ENCODE measurements at places on chromosomes 16 and 17.

GRCh38 chr17:36593656-36594316 lies 2.1 kb downstream of the DHRS11 start:
- DNase-seq, result no peak

- DNase-seq, result no peak
These were observed 17.4 kb downstream of the CA4 start for GRCh38 chr17:60167065-60167741.

DNA sequence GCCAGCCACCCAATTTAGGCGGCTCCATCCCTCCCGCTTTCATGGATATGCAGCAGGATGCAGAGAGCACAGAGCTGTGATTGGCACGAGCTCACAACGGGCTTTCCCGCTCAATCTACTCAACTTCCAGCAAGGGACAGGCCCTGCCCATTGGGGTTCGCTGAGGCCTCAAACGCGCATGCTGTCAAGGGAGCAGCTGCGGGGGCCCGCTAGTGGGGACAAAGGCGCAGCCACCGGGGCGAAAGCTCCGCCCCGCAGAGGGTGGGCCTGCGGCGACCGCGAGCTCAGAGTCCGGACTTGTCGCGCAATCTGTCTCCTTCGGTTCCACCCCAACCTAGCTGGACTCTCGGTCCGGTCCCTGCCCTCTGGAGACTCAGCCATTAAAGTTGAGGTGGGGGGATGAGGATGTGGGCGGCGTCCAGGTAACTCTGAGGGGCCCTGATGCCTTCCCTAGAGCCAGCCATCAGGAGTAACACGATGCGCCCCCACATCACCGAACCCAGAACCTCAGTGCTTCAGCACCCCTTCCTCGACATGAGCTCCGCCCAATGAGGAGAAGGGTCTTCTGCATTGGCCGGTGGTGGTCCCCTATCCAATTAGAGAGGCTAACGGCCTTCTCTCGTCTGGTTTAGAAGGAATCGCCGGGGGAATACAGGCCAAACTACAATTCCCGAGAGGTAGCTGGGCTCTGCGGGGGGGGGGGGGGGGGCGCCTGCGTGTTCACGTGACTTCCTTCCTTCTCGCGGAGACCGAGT lies 489 bp upstream of the NFATC3 start:
- peak; percentile 73 for DNase-seq

GRCh38 chr16:25066747-25067631 lies 44.6 kb upstream of the LCMT1 start:
- no peak for DNase-seq

- DNase-seq, result peak; percentile 49
These were observed 54.3 kb upstream of the MED13 start for GRCh38 chr17:62119373-62119772.

DNA sequence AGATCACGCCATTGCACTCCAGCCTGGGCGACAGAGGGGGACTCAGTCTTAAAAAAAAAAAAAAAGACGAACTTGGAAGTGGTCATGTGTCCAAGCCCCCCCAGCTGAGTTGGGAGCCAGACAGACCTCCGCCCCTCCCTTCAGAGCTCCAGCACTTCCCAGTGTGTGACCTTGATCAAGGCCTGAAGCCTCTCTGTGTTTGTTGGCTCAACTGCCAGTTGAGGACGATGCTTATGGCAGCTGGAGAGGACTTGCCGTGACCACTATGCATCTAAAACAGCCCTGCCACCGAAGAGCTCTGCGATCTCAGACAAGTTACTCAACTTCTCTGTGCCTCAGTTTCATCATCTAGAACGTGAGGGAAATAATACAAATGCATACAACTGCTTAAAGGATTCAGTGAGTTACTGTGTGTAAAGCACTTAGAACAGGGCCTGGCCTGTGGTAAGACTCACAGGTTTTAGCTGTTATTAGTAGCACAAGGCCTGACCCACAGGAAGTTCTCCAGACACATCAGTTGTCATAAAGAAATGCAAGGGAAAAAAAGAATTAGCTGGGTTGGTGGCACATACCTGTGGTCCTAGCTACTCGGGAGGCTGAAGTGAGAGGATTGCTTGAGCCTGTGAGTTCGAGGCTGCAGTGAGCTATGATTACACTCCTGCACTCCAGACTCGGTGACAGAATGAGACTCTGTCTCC lies 7.0 kb upstream of the IL27 start:
- no peak for DNase-seq

DNA sequence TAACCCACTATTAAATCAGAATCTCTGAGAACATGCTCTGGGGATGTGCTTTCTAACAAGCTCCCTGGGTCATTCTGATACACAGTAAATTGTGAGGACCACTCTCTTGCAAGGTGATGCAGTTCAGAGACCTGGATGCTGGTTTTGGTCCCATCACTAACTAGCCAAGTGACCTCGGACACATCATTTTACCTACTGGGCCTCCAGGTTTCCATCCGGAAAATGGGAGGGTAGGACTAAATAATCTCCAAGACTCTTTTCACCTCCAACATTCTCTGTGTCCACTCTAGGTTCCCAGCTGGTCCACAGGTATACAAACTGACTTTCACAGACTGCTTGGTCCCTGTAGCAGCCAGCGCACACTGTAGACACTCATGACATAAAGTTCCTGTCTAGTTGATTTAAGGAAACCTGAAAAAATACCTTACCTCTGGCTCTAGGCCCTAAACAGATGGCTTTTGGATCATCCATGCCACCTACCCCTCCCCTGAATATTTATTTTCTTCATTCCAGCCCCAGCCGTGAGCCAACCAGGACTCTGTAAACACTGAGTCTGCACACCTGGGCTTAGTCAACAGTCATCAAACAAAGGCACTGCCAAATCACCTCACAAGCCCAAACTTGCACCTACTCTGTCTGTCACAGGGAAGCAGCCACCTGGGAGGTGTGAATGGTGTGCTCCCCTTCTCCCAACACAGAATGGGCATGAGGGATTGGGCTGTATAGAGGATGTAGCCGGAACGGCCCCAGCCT lies 51.3 kb upstream of the MRPS23 start:
- DNase-seq, result no peak

DNA sequence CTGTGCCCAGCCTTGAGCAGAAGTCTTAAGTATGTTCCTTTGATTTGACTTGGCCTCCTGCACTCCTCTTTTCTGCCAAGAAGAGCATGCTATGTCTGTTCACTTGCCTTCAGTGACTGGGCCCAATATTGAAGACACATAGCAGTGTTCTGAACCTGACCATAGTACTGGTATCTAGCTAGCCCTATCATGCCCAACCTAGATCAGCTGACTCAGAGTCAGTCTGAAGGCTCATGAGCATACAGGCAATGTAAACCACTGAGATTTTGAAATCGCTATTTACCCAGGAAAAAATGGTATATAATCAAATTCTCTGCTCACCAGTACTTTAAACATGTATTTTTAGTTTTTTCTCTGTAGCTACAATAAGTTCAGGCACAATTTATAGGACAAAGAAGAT lies 129.4 kb downstream of the TANC2 start:
- no peak for DNase-seq

GRCh38 chr17:40139566-40140058 lies 725 bp upstream of the CASC3 start:
- peak; percentile 21 for DNase-seq

DNA sequence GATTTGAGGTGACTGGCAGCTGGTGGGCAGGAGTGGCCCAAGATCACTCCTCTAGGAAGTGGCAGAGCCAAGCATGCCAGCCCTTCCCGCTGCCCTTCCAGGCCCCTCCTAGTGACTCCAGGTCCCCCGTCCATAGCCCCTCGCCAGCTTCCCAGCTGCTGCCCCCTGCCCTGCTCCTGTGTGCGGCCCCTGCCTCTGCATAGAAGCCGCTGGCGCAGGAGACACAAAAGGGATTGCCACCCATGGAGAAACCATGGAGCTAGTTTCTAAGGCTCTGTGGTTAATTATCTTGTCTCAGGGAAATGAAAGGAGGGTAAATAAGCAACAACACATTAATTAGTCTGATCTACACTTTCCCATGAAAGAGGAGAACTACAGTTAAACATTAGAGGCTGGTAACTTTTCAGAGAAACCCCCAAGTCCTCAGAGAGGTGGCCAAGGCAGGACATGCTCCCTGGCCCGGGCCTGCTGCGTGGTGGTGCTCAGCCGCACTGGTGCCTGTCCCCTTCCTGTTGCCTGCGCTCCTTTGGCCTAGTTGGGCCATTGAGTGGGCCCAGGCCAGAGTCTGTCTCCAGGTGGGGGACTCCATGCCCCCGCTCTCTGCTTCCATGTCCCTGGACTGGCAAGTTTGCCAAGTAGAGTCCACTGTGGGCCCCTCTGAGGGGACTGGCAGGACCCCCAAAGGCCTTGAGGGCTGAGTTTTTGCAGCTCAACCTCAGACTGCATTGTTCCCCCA lies 65.2 kb downstream of the PRMT7 start:
- no peak for DNase-seq

DNA sequence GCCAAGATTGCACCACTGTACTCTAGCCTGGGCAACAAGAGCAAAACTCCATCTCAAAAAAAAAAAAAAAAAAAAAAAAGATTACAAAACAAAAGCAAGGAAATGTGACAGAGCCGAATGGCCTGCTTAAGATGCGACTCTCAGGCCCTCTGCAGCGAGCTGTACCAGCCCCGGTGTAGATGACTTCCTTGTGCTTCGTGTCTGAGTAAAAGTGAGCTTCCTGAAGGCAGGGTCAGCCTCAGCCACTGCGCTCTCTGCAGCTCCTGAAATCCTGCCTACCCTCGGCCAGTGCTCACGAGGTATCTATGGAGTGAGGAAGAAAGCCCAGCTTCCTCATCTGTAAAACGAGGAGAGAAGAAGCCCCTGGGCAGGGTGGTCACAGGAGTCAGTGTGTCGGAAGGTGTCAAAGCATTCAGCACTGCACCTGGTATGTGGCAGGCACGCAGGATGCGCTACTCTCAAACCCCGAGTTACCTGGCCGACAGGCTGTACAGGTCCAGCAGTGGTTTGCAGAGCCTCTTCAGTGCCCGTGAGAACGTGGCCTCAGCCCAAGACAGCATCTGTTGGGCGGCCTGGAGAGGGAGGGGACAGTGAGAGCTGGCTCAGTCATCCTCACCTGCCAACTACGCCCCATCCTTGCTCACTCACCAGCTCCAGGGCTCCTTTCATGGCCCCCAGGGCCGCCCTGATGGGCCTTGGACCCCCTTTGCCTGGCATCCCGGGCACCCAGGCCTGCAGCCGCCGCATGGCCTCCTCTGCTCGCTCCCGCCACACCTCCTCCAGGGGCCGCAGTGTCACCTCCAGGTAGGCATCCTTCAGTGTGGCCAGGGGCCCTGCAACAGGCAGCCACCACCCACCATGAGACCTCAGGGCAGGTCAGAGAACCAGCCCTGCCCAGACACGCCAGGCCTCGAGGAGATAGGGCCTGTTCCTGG lies 44.6 kb downstream of the RMI2 start:
- no peak for DNase-seq

- no peak for DNase-seq
These were observed 2.1 kb downstream of the MYO18A start for GRCh38 chr17:29177871-29178749.

GRCh38 chr16:11316331-11317015 lies 28.8 kb upstream of the RMI2 start:
- DNase-seq, result no peak

DNA sequence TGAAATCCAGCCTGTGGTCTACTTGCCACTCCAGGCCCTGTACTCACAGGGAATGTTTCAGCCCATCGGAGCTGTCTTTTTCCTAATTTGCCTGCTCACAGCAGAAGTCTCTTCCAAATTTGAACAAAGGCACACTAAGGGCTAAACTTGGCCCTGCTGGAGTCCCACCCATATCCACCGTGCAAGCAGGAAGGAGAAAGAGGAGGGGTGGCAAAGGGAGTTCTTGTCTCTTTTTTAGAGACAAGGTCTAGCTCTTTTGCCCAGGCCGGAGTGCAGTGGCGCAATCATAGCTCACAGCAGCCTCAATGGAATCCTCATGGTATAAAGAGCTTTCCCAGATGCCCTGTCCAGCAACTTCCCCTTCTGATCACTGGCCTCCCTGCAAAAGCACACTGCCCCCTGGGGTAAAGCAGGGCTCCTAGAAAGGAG lies 2.7 kb upstream of the PRM1 start:
- no peak for DNase-seq

DNA sequence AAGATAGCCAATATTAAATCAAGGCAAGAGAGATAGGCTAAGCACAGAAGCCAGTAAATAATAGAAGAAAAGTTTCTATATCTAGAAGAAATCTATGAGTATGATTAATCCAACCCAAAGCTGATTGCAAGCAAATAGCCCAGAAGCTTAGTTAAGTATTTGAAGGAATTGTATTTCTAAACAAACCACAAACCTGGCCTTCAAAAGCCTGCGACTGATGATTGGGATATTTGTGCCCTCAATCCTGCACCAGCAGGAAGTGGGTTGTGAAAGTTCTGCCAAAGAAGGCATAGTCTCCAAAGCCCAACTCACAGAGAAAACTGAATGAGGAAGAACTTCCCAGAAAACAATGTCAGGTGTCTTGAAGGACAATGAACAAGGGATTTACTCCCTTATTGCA lies 114.5 kb upstream of the C17orf78 start:
- no peak for DNase-seq

DNA sequence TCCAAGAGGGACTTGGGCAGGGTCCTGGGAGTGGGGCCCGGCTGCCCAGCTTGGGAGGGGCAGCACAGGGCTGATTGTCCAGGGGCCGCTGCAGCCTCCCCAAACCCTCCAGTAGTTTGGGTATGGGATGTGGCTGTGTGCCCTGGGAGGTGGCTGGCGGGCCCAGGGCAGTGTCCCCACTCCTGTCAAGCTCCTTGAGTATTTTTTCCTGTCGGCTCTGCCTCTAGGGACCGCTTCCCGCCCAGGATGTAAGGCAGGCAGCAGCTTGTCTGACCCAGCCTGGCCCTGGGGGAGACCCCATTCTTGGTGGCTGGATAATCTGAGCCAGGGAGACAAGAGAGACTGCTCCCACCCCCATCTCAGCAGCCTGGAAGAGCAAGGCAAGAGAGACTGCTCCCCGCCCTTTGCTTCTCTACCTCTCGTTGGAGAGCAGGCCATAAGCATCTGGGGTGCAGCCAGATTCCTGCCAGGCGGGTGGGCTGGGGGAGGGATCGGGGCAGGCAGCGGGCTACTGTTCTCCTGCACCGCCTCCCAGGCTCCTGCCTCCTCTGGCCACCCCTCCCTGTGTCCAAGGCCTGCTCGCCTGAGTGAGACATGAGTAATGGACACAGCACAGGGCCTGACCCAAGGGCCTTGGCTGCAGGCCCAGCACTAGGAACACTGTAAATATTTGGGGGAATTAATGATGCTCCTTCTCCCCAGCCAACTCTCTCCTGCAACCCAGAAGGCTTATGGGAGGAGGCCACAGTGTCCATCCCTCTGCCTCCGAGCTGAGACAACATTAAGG lies 18.4 kb upstream of the ITGA3 start:
- DNase-seq, result no peak

DNA sequence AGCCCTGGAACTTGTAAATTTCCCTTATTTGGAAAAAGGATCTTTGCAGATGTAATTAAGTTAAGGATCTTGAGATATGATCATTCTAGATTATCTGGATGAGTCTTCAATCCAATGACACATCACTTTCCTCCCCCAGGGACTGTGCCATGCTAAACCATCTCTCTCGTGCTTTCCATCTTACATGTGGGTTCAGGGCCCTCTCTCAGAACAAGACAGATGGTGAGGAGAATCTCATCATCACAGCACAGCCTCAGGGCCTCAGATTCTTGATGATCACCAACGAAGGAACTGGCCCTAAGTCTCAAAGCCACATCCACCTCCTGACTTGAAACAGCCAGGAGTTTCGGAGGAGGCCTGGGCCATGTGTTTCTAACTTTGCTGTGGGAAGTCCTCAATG lies 78.7 kb downstream of the LITAF start:
- DNase-seq, result no peak

Measured in GM12864 (cell line).